ENCODE measurements at places on chromosomes 6 and 20.

DNA sequence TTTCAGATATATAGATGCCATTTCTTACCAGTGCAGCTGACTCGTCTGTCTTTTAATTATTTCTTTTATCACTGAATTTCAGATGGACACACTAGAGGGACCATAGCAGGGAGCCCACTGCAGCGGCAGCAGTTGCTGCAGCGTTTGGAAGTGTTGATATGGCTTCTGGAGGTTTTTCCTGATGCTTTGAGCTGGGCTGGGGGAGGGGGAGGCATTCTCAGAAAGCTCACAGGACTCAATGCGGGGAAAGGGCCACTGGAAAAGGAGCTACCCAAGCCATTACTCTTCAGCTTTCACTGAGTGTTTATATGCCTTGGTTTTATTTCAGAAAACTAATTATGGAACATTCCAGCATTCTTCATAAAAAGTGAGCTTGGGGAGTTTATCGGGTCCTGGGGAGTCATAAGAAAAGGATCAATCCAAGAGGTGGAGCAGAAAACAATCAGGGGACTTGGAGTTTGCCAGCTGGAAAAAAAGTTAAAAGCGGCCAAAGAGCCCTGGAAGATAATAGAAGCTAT is 740.4 kb upstream of the FLRT3 start:
- DNase-seq, result no peak

DNA sequence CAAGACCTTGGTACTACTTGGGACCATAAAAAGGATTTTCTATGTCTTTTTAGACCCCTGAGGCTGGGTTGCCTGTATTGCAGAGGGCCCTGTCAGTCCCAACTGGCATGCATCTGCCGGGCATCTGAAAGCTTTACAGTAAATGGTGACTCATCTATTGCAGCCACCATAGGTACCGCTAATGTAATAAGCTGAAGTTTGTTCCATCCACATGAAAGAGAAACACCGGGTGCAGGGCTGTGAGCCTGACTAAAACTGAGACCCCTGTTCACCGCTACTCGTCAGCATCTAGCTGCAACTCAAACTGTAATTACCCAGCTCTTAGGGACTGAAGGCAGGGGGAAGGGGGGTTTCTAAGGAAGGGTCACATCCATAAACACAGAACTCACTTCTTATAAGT is 49.5 kb downstream of the TRERF1 start:
- DNase-seq, result no peak

DNA sequence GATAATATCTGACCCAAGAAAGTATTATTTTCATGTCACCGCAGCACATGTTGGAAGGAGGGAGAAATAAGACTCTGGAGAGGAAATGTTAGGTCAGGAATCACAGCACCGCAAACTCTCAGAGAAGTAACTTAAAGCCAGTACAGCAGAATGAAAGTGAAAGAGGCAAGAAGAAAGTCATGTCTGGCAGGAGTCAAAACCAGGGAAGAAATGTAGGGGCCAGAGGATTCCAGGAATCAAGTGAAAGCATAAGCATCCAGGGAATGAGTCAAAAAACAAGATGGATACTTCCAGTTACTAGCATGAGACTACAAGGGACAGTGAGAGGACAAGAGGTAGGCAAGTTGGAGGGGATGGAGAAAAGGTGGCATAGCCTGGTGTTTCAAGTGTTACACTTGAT is 80.4 kb downstream of the AK9 start:
- no peak for DNase-seq

DNA sequence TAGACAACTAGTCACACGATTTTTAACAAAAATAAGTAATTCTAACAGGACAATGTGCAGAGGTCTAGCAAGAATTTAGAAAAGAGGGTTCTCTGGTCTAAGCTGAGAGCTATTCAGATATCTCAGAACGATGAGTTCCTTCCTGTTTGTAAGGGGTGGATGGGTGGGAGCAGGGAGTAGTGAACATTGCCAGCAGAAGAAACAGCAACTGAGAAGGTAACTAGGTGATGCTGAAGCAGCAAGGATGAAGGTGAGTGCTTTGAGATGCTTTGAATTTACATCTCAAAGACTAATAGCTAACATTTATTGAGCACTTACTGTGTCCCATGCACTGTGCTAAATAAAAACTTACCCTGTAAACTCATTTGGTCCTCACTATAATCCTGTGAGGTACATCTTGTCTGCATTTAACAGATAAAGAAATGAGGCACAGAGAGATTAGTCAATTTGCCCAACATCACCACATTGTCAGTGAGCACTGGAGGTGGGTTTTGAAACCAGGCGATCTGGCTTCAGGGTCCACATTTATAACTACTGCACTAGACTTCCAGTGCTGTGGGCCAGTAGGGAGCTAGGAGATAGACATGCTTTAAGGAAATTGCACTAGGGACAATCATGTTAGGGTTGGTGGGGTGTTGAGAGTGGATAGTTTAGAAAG is 15.7 kb downstream of the BRD2 start:
- no peak for DNase-seq

- DNase-seq, result no peak
Observed at GRCh38 chr6:81485395-81485794, 267.1 kb downstream of the TENT5A start.

DNA sequence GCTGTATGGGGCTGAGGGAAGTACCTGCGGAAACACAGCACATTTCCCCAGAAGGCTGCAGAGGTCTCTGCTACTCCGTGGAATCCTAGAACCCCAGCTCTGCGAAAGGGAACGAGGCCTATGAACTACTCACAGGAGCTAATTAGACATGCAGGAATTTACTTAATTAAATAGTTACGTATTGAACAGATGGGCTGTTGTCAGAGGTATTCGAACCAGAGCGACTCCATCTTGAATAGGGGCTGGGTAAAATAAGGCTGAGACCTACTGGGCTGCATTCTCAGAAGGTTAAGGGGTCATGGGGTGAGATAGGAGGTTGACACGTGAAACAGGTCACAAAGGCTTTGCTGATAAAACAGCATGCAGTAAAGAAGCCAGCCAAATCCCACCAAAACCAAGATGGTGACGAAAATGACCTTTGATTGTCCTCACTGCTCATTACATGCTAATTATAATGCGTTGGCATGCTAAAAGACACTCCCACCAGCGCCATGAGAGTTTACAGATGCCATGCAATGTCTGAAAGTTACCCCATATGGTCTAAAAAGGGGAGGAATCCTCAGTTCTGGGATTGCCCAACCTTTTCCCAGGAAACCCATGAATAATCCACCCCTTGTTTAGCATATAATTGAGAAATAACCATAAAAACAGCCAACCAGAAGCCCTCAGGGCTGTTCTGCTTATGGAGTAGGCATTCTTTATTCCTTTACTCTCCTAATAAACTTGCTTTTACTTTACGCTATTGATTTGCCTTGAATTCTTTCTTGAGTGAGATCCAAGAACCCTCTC is 14.7 kb upstream of the SSTR4 start:
- DNase-seq, result no peak

GRCh38 chr20:37651932-37652331 is 41.9 kb upstream of the CTNNBL1 start:
- DNase-seq, result no peak

- no peak for DNase-seq
Observed at GRCh38 chr6:22349528-22349927, 52.7 kb upstream of the PRL start.

GRCh38 chr20:13264907-13265306 is 43.8 kb downstream of the ISM1 start:
- DNase-seq, result peak; percentile 35

GRCh38 chr6:8195040-8195713 is 92.8 kb upstream of the EEF1E1 start:
- no peak for DNase-seq

GRCh38 chr6:116954938-116955337 is 77.9 kb downstream of the RFX6 start:
- DNase-seq, result no peak

DNA sequence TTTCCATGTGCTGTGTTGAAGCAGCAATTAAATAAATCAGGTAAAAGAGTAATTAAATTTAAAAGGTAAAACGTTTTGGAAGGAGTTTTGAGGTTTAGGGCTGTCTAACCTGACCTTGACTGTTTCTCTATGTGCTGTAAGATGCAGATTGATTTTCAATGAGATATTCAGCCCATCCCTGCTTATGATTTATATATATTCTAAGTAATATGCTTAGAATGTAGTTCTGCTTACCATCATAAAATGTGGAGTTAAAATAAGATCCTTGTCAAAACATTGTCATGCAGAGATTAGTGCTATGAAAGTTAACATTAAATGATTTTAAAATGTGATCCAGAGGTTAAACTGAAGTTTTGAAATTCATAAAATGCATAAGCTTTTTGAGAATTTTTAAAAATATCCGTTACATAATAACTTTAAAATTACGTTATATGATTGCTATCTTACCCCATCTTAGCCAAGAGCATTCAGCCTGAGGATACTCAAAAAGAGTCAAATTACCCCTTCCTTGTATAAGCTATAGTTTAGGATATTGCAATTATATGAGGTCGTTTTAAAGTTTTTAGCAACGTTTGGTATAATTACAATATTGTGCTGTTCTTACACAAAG is 122.5 kb downstream of the MTHFD1L start:
- DNase-seq, result no peak

DNA sequence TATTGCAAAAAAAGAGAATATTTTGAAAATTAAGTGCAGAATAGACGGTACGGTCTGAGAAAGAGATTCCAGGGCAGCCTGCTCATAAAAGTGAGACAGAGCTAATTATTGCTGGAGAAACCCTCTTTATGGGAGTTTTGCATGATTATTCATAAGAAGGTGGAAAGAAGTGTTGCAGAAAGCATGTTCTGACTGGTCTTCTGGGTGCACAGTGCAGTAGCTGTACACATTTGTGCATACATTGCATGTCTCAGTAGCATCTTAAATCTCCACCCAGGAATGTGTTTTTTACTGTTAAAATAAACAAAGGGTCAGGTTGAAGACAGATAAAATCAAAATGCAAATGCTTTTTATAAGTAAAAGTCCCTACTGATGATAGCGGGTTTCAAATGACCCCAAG is 1813.6 kb upstream of the DEFB115 start:
- DNase-seq, result no peak

DNA sequence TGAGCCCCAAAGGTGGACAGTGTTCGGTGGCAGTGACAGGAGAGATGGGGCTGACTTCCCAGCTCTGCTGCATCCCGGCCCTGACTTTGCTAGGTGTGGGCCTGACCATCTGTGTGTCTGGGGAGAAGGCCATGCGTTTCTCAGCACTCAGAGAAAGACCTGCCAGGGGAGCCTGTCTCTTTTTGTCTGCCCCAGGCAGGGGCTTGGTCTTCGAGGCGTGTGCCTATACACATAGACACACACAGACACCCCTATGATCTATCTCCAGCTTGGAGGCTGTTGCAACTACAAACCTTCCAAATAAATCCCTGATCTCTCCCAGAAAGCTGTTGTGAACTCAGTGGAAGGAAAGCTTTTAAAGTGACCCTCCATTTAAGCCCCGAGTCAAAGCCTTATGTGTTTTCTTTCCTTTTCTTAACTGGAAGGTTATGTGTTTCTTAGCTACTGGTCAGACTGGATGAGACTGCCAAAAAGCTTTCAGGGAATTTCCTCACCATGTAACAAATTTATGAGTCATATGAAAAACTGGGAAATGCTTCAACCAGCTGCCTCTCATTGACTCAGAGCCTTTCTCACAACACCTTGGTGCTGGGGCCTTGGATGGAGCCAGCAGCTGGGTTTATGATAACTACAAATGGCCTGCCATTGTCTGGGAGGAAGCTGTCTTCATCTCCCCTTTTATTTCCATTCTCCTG is 102.6 kb downstream of the CDC5L start:
- peak; percentile 18 for DNase-seq

- DNase-seq, result no peak
Observed at GRCh38 chr20:58684291-58684690, 8.3 kb upstream of the NPEPL1 start.

- DNase-seq, result no peak
Observed at GRCh38 chr6:71510057-71510713, 221.6 kb downstream of the OGFRL1 start.

GRCh38 chr6:24385536-24386269 is 17.0 kb upstream of the MRS2 start:
- DNase-seq, result no peak

GRCh38 chr20:59013959-59014608 is 5.1 kb upstream of the TUBB1 start:
- DNase-seq, result peak; percentile 32

DNA sequence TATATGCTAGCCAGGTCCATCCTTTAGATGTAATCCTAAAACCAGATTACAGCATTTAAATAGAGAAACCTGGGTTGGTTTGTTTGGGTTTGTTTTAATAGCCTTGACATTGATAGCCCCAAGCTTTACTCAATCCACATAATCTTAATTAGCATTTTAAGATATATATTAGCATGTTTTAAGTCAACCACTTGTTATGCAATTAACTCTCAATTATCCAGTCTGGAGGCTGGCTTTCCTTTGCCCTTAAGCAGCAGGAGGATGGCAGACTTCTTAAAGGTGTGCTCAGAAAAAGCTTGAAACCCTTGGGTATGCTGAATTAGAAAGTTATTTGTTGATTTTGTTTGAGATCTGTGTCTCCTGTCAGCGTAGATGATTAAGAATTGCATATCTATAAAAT is 46.3 kb upstream of the SMIM28 start:
- no peak for DNase-seq

Measured in thymus (tissue), 14 donors.